ENCODE measurements at places on chromosomes 7 and 10.

DNA sequence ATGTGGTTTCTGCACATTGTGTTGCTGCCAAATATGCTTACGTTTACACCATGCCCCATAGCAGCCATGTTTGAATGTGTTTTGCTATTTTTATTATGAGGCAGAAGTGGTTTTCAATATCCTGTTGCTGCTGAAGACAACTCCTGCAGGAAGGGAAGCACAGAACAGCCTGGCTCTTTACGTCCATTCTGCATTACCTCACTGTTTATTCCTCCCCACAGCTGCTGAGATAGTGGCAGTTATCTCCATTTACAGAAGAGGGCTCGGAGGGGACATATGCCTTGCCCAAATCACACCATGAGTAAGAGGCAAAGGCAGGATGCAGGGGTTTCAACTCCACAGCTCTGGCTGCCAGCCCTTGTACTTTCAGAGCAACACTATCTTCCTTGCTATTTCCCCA lies 35.3 kb downstream of the PLPP4 start:
- DNase-seq: no peak

GRCh38 chr10:72001033-72001395 lies 36.8 kb downstream of the CHST3 start:
- DNase-seq: no peak

DNA sequence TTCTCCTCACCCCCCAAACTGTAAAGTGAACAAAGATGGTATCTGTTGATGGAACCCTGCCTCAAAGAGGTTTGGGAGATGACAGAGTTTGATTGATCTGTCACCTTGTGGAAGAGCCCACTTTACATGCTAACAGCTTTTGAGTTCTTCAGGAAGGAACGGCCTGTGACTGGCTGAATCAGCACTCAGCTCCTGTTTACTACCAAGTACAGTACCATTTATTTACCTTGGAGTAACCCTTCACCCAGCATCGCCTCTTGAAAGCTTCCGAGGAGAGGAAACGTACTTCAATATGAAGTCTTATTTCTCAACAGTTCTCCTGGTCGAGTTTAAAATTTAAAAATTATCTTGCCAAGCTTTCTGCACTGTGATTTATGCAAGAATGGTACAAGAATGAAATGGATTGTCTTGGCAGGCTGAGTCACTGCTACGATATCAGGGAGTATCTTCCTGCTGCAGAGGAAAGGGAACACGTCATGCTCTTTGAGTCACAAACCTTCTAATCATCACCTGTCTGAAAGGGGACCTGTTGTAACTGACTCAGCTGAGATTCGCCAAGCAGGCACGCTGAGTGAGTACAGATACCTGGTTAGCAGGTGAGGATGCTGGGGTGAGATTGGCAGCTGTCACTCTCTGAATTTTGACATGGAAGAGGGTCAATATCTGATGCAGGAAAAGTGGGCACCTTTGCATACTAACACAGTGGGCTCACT lies 30.1 kb downstream of the KLF6 start:
- no peak for DNase-seq

- no peak for DNase-seq
These were observed 44.6 kb upstream of the ANAPC16 start for GRCh38 chr10:72171175-72171630.

All from CD4-positive, alpha-beta T cell treated with Interleukin-12 subunit alpha and Interleukin-12 subunit beta, for 1 hour (primary cell).